Left ventricle myocardium superior (tissue), 1 donor: ENCODE measurements at places on chromosomes 4 and X. TPM values are rescaled to one million over a fixed set of nuclear protein-coding genes. Genes with fewer than 3 reads are reported as not detected.

DNA sequence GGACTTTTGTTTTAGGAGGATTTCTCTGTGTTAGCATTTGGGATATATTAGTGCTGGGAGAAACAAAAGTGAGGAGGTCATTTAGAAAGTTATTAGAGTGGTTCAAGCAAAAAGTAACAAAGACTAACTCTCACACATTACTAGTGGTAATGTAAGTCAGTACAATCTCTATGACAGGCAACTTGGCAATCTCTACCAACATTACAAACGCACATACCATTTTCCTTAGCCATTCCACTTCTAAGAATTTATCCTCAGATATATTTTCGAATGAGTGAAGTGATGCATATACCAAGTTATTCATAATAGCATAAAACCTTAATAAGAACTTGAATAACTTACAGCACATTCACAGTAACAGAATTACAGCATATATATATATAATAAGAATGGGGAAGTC is 146.2 kb downstream of the PRSS12 start:
- no peak for DNase-seq

DNA sequence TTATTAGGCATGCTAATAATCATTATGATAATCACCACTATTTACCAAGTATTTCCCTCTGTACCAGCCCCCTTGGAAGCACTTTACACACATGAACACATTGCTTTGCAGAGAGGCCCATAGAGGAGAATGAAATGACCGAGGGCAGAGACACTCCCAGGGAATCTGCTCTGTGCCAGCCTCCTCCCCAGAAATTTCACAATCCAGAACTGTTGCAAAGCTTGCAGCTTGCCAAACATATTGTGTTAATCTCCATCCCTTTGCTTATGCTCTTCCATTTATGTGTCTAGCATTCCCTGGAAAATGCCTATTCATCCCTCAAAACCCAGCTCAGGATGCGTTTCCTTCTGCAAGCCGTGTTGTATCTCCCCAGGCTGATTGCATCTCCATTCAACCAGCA is 37.8 kb downstream of the CYTL1 start:
- no peak for DNase-seq

GRCh38 chrX:67714004-67714403 is 170.2 kb downstream of the AR start:
- DNase-seq = no peak

GRCh38 chrX:72569786-72570185 is 2.9 kb downstream of the HDAC8 start:
- DNase-seq = no peak

PCDH10 gene
- total RNA-seq = 0.05 TPM

DNA sequence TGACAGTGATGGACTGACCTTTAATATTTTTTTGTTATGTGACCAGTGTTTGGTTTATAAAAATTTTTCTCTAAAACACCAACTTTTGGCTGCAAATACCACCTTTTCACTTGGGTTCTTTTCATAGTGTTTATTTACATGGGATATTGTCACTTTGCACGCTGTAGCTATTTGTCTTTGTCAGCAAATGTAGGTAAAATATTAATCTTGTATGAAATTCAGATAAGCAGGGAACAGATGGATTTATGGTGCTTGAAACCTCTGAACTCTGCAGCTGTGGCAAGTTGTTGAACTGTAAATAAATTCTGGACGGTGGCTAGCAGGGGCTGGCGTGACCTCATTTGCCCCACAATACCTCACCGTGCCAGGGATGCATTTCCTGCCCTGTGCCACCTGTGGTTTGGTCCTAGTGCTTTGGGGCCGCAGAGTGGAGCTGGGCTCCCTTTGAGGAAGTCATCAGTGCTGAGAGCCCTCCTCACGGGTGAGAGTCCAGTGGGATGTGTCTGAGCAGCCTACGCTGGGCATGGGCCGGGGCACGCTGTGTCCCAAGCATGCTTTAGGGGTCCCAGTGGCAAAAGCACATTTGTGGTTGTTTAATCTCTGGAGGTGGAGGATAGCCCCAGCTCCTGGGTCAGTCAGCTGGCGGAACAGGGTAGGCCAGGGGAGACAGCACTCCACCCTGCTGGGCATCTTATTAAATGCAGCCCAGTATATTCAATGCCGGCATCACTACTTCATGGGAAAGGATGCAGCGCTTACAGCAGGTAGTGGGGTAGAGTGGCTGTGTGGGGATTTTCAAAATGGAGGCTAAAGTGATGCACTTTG is 108.6 kb downstream of the TBL1X start:
- no peak for DNase-seq
